ENCODE measurements at places on chromosomes 6 and 20. TPM values are rescaled to one million over a fixed set of nuclear protein-coding genes. Genes with fewer than 3 reads are reported as not detected.

The OPRM1 gene
- total RNA-seq: not detected

The CD93 gene
- total RNA-seq: 0.05 TPM

The SLC22A2 gene
- not detected for total RNA-seq

The EGFL8 gene
- 27.1 TPM for total RNA-seq

The CST5 gene
- total RNA-seq: 0.79 TPM

The NOTCH4 gene
- 1.9 TPM for total RNA-seq

The VEGFA gene
- total RNA-seq: 136 TPM

The MAP3K4 gene
- 39.1 TPM for total RNA-seq

DNA sequence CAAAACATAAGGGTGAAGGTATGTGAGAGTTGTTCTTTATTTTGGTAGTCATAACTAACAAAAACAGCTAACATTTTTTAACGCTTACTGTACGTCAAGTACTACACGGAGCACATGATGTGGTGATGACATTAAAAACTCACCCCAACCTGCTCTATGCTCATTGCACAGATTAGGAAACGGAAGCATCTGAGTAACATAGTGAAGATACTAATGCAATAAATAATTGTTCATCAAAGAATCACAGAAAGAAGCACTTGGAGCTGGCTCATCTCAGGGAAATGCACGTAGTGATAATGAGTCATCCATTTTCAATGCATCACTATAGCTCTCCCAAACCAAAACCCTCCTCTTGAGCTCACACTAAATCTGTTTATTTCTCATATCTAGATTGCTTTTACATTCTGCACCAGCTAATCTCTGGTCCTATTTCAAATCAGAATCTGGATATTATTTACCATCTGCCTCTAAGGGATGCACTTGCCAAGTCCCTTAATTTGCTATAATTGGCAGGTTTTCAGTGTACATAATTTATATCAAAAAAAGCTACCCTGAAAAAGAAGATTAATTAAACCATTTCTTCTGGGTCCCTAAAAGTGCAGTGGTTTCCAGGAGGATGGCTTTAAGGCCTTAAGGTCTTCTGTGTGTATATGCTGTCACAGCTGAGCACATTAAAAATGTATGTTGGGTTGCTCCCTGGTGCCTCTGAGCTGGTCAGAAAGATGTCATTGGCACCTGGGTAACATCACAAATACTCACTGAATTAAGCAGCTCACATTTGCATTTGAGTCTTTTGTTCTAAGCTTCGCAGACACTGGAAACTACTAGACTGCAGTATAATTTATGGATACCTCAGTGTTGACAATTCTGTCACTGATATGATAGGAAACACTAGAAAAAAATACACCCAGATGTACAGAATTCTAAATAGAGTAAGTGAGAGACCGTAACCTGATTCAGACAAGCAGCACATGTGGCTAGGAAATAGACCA, 677.4 kb upstream of the CITED2 start:
- no peak for DNase-seq
- H3K4me3 ChIP-seq: no peak overlapping the region
- no peaks in the 10 kb centered on the region for H3K27me3 ChIP-seq
- H3K4me1 ChIP-seq: peaks cover 19% of the 10 kb centered on the region

- no peak overlapping the region for H3K4me3 ChIP-seq
- no peaks in the 10 kb centered on the region for H3K36me3 ChIP-seq
- peaks cover 6% of the 10 kb centered on the region for H3K27me3 ChIP-seq
- no peak for DNase-seq
- H3K4me1 ChIP-seq: no peaks in the 10 kb centered on the region
These were observed 245.2 kb downstream of the CDH26 start for GRCh38 chr20:60203451-60203850.

DNA sequence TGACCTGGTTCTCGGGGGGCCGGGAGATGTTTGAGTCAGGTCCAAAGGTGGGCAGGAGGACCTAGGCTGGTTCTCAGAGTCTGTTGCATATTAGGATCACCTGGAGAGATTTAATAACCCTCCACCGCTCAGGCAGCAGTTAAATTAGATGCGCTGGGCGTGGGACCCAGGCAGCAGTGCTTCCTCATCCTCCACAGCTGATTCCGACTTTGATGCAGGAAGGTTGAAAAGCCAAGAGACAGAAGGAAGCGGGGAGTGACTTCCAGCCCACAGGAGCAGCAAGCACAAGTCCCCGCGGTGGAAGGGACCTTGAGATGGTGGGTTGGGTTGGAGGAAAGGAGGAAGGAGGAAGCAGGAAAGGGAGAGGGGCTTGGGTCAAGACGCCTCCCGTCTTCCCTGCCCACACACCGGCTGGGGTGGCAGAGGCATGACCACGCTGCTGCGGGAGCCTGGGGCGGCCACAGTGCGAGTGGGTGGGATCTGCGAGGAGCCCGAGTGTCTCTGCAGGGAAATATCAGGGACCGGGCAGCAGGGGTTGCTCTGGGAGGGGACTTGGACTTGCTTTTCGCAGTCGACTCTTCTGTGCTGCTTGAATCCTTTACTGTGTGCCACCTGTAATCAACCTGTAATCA, 146.0 kb downstream of the PHACTR3 start:
- peaks cover 56% of the 10 kb centered on the region for H3K27me3 ChIP-seq
- no peaks in the 10 kb centered on the region for H3K4me1 ChIP-seq
- H3K36me3 ChIP-seq: no peaks in the 10 kb centered on the region
- H3K4me3 ChIP-seq: no peak overlapping the region

- H3K36me3 ChIP-seq: no peaks in the 10 kb centered on the region
- no peak for DNase-seq
- no peak overlapping the region for H3K4me3 ChIP-seq
- peaks cover 10% of the 10 kb centered on the region for H3K27me3 ChIP-seq
These were observed 79.5 kb downstream of the CDH4 start for GRCh38 chr20:61331543-61331942.

GRCh38 chr6:131916847-131917246, 34.3 kb downstream of the CCN2 start:
- H3K4me3 ChIP-seq: no peak overlapping the region
- no peaks in the 10 kb centered on the region for H3K36me3 ChIP-seq
- no peak for DNase-seq
- H3K27me3 ChIP-seq: peaks cover 7% of the 10 kb centered on the region
- peaks cover 9% of the 10 kb centered on the region for H3K4me1 ChIP-seq
- no peak overlapping the region for H3K27ac ChIP-seq

GRCh38 chr6:72350296-72350881, 271.5 kb upstream of the KCNQ5 start:
- no peaks in the 10 kb centered on the region for H3K4me1 ChIP-seq
- no peak overlapping the region for H3K27ac ChIP-seq
- no peaks in the 10 kb centered on the region for H3K36me3 ChIP-seq
- H3K27me3 ChIP-seq: no peaks in the 10 kb centered on the region
- DNase-seq: no peak
- H3K4me3 ChIP-seq: no peak overlapping the region

DNA sequence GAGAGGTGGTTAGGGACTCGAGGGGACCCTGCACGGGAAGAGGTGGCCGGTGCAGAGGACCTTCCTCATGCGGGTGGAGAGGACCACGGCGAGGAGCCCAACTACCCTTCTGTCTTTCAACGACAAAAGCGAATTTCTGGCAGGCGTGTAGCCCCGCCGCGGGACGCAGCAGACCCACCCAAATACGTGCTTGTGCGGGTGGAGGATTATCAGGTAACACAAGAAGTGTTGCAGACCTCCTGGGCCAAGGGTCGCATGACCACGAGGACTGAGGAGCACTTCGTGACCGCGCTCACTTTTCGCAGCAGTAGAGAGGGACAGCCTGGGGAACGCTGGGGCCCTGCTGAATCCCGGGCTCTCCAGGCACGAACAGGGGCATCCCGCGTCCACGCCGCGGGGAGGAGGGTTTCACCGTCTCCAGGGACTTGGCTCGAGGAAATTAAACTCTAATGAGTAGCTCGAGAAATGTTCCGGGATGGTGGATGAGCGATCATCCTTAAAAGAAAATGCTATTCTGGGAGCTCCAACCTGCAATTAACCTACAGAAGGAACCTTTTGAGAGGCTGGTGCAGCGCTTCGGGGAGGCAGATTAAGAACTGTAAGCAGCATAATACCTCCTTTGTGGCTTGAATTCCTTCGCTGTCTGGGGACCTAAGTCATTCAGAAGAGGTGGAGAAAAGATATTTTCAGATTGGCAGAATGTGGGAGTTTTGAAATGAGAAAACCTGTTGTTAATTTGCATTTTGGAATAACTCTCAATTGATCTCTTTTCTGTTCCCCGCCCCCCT, 804 bp downstream of the C6orf141 start:
- H3K27me3 ChIP-seq: peaks cover 38% of the 10 kb centered on the region
- H3K36me3 ChIP-seq: peaks cover 1% of the 10 kb centered on the region
- peaks cover 21% of the 10 kb centered on the region for H3K4me1 ChIP-seq
- H3K27ac ChIP-seq: peak overlapping the region; percentile 71
- peak overlapping the region; percentile 90 for H3K4me3 ChIP-seq

GRCh38 chr20:3364323-3365013, 43.0 kb downstream of the DNAAF9 start:
- no peak for DNase-seq
- no peaks in the 10 kb centered on the region for H3K4me1 ChIP-seq
- no peak overlapping the region for H3K4me3 ChIP-seq
- peaks cover 33% of the 10 kb centered on the region for H3K36me3 ChIP-seq
- H3K27me3 ChIP-seq: no peaks in the 10 kb centered on the region

DNA sequence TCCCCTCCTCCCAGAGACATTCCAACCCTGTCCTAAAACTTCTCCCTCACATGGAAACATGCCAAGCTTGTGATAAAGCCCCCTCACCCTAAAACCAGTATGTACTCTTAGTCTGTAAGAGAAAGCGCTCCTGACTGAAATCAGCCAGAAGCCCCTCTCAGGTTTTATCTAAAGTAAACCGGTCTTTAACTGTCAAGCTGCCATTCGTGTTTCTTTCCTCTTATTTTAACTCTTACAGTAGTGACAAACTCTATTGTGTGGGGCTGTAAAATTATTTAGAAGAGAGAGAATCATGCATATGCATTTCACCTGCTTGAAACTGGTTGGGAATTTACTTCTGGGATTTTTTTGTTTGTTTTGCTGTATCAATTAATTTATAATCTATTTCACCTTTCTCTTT, 62.7 kb downstream of the FARS2 start:
- peaks cover 27% of the 10 kb centered on the region for H3K36me3 ChIP-seq
- no peak for DNase-seq
- H3K4me1 ChIP-seq: no peaks in the 10 kb centered on the region
- H3K4me3 ChIP-seq: no peak overlapping the region
- H3K27ac ChIP-seq: no peak overlapping the region
- no peaks in the 10 kb centered on the region for H3K27me3 ChIP-seq

DNA sequence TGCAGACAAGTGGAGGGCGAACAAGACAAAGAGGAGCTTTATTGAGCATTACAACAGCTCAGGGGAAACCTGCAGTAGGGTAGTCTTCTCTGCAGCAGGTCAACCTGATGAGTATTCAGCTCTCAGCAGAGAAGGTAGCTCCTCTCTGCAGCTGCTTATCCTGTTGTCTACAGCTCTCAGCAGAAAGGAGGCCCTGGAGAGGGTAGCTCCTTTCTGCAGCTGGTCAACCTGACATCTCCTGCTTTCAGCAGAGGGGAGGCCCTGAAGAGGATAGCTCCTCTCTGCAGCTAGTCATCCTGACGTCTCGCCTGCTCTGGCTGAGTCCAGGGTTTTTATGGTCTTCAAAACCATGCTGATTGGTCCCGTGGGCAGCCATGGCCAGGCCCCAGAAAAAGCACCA, 113.6 kb downstream of the CD24 start:
- no peak overlapping the region for H3K4me3 ChIP-seq
- no peaks in the 10 kb centered on the region for H3K27me3 ChIP-seq
- H3K36me3 ChIP-seq: peaks cover 23% of the 10 kb centered on the region
- DNase-seq: no peak

GRCh38 chr6:125250511-125250910, 51.3 kb downstream of the HDDC2 start:
- no peak overlapping the region for H3K27ac ChIP-seq
- no peaks in the 10 kb centered on the region for H3K27me3 ChIP-seq
- peaks cover 36% of the 10 kb centered on the region for H3K4me1 ChIP-seq
- no peak for DNase-seq
- H3K36me3 ChIP-seq: peaks cover 10% of the 10 kb centered on the region

- peak overlapping the region; percentile 24 for H3K4me3 ChIP-seq
- peaks cover 12% of the 10 kb centered on the region for H3K36me3 ChIP-seq
- no peak for DNase-seq
- peaks cover 62% of the 10 kb centered on the region for H3K4me1 ChIP-seq
- no peaks in the 10 kb centered on the region for H3K27me3 ChIP-seq
- peak overlapping the region; percentile 80 for H3K27ac ChIP-seq
These were observed 3.3 kb downstream of the TM9SF4 start for GRCh38 chr20:32112841-32113240.

Data from type B pancreatic cell (in vitro differentiated cells).